ENCODE measurements at places on chromosomes 12 and 14. TPM values are rescaled to one million over a fixed set of nuclear protein-coding genes. Genes with fewer than 3 reads are reported as not detected.
A peak's percentile ranks its signal among the peaks of the same experiment; 100 is the strongest.

GRCh38 chr14:36319899-36320199, 588 bp downstream of the MBIP start:
- peak; percentile 39 for DNase-seq

DNA sequence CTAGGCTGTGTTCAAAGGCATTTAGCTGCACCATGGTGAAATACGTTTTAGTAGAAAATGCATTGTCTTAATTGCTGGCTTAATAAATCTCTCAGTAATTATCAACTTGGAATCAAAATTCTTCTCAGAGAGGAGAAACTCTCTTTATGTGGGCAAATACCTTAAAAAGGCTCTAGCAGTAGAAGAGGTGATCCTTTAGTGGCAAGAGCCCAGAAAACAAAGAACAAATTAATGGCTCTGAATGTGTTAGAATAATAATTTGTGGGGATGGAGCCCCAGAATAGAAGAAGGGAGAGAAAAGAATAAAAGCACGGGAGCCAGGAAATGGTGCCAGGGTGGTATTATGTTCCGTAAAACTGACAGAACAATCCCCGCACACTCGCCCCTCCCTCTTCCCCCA, 14.8 kb downstream of the TSPAN8 start:
- no peak for DNase-seq

GRCh38 chr14:40123816-40124215, 691.6 kb upstream of the FBXO33 start:
- DNase-seq: no peak

GRCh38 chr14:20477211-20477876, 8.1 kb downstream of the PNP start:
- DNase-seq: no peak

DNA sequence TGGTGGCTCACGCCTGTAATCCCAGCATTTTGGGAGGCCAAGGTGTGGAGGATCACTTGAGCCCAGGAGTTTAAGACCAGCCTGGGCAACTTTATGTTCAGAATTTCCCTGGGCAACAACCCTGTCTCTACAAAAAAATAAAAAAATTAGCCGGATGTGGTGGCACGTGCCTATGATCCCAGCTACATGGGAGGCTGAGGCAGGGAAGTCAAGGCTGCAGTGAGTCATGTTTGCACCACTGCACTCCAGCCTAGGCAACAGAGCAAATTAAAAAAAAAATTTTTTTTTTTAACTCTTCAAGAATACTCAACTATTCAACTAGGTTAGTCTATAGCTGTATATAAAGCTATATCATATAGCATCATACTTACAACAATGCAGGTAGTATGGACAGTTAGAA, 113.0 kb downstream of the RALGAPA1 start:
- DNase-seq: no peak

GRCh38 chr12:19039515-19039914, 90.0 kb upstream of the PLEKHA5 start:
- no peak for DNase-seq

- no peak for DNase-seq
Observed at GRCh38 chr12:91874086-91874865, 271.4 kb downstream of the BTG1 start.

The TUNAR gene
- not detected for total RNA-seq

The CCDC38 gene
- not detected for total RNA-seq

The PLEK2 gene
- total RNA-seq: 48.1 TPM

The USP44 gene
- not detected for total RNA-seq
